ENCODE measurements at places on chromosomes 1 and 21. TPM values are rescaled to one million over a fixed set of nuclear protein-coding genes. Genes with fewer than 3 reads are reported as not detected.
A peak's percentile ranks its signal among the peaks of the same experiment; 100 is the strongest.

EFNA3 gene
- 0.52 TPM for total RNA-seq

IVL gene
- not detected for total RNA-seq

GRCh38 chr1:5722635-5723164 lies 269.5 kb downstream of the NPHP4 start:
- H3K4me1 ChIP-seq = no peaks in the 10 kb centered on the region
- no peaks in the 10 kb centered on the region for H3K36me3 ChIP-seq
- no peak overlapping the region for H3K4me3 ChIP-seq

GRCh38 chr1:67540025-67540732 lies 110.0 kb upstream of the SERBP1 start:
- H3K4me3 ChIP-seq = no peak overlapping the region
- no peaks in the 10 kb centered on the region for H3K27me3 ChIP-seq
- H3K36me3 ChIP-seq = no peaks in the 10 kb centered on the region
- no peak for DNase-seq
- H3K4me1 ChIP-seq = peaks cover 24% of the 10 kb centered on the region

DNA sequence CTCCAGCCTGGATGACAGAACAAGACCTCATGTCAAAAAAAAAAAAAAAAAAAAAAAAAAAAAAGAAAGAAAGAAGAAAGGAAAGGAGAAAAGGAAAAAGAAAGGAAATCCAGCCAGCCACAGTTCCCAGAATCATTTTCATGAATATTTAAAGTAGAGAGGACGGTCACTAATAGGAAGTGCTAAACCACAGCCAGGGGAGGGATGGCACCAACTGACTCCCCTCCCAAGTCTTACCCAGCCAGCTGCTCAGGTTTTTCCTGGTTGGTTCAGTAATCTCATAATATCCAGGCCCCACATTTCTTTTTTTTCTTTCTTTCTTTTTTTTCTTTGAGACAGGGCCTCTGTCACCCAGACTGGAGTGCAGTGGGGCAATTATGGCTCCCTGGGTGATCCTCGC lies 63.9 kb upstream of the AK4 start:
- H3K27me3 ChIP-seq = peaks cover 5% of the 10 kb centered on the region
- no peak overlapping the region for H3K27ac ChIP-seq
- H3K4me1 ChIP-seq = no peaks in the 10 kb centered on the region
- no peak for DNase-seq
- no peaks in the 10 kb centered on the region for H3K36me3 ChIP-seq
- no peak overlapping the region for H3K4me3 ChIP-seq

DNA sequence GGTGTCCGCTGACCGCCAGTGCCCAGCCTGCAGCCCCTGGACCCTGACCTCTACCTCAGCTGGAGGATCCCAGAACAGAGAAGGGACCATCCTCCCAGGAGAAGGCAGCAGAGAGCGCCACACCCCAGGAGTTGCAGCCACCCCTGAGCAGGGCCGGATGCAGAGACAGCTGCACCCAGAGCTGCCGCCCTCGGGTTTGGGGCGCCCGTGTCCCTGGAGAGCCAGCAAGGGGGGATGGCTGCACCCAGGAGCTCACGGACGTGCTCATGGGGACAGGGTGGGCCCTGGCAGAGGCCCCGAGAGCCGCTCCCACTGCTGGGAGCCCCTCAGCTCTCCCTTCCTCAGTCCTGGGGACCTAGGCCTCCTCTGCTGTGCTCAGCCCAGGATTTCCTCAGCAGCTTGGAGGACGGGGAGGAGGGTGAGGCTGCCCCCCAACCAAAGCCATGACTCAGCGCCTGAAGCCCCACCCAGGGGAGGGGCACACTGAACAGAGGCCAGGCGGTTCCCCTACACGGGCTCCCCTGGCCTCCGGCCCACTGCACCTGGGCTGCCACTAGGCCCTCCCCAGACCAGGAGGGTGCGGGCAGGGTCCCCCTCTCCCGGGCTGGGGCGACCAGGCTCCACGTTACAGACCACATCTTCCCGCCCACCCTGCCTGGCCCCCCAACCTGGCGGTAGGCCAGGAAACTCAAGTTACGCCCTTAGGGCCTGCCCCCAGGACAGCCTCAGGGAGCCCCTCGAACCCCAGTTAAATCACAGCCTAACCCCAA lies 2.2 kb downstream of the ACAP3 start:
- peaks cover 26% of the 10 kb centered on the region for H3K4me1 ChIP-seq
- peak; percentile 62 for DNase-seq
- peak overlapping the region; percentile 94 for H3K4me3 ChIP-seq
- H3K27ac ChIP-seq = peak overlapping the region; percentile 87

- H3K27ac ChIP-seq = no peak overlapping the region
- no peaks in the 10 kb centered on the region for H3K36me3 ChIP-seq
- H3K27me3 ChIP-seq = no peaks in the 10 kb centered on the region
- no peak overlapping the region for H3K4me3 ChIP-seq
These were observed 124.3 kb upstream of the ESRRG start for GRCh38 chr1:216847397-216848036.

NBPF12 gene
- 3.9 TPM for total RNA-seq

DNA sequence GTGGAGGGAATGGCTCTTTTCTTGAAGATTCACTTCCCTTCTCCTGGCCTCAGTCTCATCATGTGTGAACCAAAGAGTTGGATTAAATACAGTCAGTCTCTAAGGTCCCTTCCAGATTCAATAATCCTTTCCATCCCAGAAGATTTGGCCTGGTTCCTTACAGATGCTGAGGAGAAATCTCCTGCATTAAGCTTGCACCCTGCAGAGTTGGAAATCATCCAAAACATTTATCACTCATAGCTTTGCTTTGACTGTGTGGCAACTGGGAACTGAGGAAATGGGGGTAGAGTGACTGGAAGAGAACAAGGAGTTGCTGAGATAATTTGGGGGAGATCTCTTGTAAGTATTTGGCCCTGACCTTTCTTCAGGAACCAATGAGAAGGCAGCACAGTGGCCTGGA lies 220.5 kb upstream of the SGIP1 start:
- H3K27me3 ChIP-seq = no peaks in the 10 kb centered on the region
- peaks cover 34% of the 10 kb centered on the region for H3K4me1 ChIP-seq
- peaks cover 5% of the 10 kb centered on the region for H3K36me3 ChIP-seq
- no peak overlapping the region for H3K27ac ChIP-seq
- H3K4me3 ChIP-seq = no peak overlapping the region

FBXO2 gene
- total RNA-seq = 0.66 TPM

DNA sequence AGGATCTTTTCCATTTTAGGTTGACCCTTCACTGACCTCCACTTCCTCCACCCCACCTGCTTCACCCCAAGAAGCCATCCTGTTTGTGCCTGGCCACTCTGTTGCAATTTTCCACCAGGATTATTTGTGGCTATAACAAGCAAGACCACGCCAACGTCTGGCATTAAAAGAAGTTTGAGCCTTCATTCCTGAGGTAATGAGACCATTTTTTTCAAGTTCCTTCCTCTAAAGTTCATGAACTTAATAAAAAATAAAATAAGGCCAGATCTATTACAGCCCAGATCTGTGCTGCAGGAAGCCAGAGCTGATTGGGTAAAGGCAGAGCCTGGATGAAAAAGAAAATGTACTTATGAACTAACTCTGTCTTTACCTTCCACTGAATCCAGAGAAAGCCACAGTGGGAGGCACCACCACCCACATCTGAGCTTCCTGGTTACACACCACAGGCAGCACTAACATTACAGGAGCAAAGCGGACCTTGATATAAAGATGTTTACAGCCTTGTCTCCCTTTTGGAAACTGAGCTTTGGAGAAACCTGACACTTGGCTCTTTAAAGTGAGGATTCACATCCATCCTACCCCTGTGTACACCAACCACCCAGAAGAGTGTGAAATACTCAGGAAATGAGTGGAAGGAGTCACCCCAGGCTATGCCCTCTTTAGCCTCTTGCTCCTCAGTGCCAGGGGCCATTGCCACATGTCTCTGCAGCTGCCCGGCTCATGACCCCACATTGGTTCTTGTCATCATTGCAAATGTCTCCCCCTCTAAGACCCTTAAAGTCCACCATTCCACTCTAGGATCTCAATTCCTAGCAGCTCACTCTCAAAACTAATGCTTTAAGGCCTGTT lies 293.6 kb downstream of the PLPP3 start:
- no peaks in the 10 kb centered on the region for H3K36me3 ChIP-seq
- H3K4me1 ChIP-seq = no peaks in the 10 kb centered on the region
- H3K27me3 ChIP-seq = no peaks in the 10 kb centered on the region
- no peak overlapping the region for H3K27ac ChIP-seq
- no peak overlapping the region for H3K4me3 ChIP-seq

DNA sequence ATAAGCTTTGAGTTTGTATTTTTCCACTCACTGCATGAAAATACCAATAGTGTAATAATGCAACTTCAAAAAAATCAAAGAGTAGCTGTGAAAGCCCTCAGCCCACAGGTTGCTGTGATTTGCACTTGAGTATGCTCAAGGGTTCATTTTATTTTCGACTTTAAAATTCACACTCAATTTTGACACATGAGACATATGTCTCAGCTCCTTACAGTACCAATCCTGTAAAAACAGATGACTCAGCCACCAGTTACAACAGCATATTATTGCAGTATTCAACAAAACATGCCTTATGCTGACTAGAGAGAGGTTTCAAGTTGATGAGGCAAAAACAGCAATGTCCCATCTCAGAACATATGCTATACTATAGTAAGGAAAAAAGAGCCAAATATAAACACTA lies 66.1 kb downstream of the CYYR1 start:
- H3K27me3 ChIP-seq = no peaks in the 10 kb centered on the region
- H3K27ac ChIP-seq = no peak overlapping the region
- no peaks in the 10 kb centered on the region for H3K4me1 ChIP-seq
- no peaks in the 10 kb centered on the region for H3K36me3 ChIP-seq
- no peak for DNase-seq
- no peak overlapping the region for H3K4me3 ChIP-seq

DNA sequence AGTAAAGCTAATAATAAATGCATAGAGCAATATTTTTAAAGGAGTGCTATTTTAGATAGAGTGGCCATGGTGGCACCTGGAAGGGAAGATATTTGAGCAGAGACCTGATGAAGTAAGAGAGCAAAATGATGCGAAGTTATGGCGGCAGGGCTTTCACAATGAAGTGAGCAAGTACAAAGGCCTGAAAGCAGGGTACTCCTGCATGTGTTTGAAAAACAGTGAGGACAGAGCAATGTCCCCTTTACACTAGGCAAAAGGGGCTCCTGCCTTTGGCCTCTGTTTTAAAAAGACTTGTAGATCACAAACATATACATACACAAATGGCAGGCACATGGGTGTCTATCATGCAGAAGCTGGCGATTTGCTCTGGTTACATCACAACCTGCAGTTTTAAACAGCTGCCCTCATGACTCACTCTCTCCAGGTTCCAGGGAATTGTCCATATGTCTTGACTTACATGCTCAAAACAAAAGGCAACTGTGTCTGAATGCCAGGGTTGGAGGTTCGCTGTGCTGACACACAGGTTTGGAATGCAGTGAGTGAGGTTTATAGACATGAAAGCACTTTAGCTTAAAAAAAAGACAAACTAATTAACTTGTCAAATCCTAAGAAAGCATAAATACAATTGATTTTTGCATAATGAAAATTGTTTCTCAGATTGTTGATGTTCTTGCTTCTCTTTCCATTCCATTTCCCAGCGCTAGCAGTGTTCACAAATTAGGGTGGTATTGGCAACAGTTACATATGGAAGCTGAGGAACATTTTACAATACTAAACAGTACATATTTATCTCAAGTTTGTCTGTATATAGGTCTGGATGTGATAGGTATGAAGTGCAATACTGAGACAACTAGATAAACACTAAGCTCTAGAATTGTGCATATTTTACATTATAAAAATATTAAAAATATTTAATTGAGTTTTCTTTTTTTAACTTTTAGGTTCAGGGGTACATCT lies 313.9 kb downstream of the BARHL2 start:
- H3K36me3 ChIP-seq = no peaks in the 10 kb centered on the region
- peak; percentile 42 for DNase-seq
- no peak overlapping the region for H3K4me3 ChIP-seq

PCNX2 gene
- total RNA-seq = 13.9 TPM

DNA sequence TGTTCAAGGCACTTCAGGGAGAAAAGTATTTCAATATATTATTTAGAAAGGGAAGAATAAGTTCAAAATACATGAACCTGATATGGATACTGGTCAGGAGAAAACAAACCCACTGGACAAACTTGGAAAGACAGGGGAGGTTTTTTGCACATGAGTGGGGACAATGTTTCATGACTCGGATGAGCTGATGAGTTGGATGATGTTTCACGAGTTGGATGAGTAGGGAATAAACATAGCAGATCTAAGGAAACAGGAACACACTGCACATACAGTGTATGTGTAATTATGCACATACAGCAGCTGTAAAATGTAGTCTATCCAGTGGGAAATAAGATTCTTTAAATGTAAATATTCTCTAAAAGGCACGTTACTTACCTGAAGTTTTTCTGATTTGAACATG lies 682.9 kb upstream of the ADAMTS5 start:
- DNase-seq = peak; percentile 15
- no peaks in the 10 kb centered on the region for H3K36me3 ChIP-seq
- peaks cover 53% of the 10 kb centered on the region for H3K4me1 ChIP-seq
- peak overlapping the region; percentile 95 for H3K27ac ChIP-seq
- H3K27me3 ChIP-seq = peaks cover 2% of the 10 kb centered on the region

DNA sequence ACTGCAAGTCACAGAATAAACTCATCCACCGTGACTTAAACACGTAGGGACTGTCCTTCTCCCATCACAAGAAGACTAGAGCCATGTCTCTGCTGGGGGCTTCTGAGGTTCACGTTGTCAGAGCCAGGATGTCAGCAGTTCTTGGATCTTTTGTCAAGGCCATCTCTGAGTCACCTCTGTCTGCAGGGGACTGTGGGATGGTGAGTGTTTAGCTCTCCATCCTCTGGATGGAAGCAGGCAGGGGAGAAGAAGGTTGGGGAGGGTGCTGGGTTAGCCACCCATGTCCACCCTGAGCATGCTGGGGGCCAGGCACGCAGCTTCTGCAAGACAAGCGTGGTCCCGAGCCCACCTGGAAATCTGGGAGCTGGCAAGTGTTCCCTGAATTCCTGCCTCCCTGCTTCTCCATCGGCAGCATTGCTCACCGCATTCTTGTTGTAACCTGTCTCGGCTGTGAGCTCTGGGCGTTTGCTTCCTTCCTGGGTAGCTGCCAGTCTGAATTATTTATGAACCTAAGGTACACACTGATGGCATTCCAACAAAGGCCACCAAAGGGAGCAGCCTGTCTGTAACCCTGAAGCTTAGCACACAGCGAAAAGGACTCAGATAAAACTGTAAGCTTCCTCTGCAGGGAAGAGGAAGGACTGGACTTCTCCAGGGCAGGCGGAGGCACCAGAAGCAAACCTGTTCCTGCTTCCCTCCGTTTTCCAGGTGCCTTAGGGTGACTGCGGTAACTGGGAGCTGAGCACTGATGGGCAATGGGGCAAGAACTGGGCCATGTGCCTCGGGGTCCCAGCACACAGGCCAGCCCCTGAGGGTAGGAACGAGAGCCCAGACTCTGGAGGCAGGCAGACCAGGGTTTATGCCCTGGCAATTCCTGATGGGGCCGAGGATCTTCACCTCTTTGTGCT lies 88.6 kb downstream of the RIPK4 start:
- no peak for DNase-seq
- H3K27ac ChIP-seq = peak overlapping the region; percentile 64
- peaks cover 21% of the 10 kb centered on the region for H3K4me1 ChIP-seq
- no peaks in the 10 kb centered on the region for H3K36me3 ChIP-seq
- H3K27me3 ChIP-seq = peaks cover 16% of the 10 kb centered on the region

Data from HFFc6 (cell line).